ENCODE measurements at places on chromosomes 7 and 10. TPM values are rescaled to one million over a fixed set of nuclear protein-coding genes. Genes with fewer than 3 reads are reported as not detected.

DNA sequence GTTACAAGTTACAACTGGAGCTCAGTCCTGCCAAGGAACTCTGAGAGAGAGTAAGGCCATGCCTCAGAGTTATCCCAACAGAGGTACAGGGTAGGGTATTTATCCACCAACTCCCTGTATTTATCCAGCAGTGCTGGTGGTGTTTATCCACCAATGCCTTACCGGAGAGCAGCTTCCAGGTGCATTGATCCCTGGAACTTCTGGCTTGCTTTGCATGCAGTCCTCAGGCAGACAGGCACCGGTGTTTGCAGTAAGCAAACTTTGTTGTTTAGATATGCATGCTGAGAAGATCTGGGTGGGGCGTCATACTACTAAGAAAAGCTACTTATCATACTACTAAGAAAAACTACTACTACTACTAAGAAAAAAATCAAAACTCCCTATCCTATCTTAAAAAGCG, 92.4 kb downstream of the CYP26A1 start:
- DNase-seq, result no peak

GRCh38 chr7:8379264-8379663, 54.1 kb upstream of the NXPH1 start:
- no peak for DNase-seq

DNA sequence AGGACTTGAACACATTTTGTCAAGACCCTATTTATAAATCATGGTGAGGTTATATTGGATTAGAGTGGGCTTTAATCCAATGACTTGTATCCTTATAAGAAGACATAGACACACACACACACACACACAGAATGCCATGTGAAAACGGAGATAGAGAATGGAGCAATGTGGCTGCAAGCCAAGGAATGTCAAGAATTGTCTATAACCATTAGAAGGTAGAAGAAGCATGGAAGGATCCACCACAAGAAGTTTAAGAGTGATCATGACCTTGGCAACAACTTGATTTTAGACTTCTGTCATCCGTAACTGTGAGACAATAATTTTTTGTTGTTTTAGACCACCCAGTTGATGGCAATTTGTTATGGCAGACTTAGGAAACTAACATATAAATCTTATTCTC, 514.2 kb downstream of the TFEC start:
- DNase-seq, result no peak

The NSUN6 gene
- 17.8 TPM for total RNA-seq

The ZNF853 gene
- total RNA-seq, result 21.9 TPM

The ANKRD30A gene
- total RNA-seq, result 0.72 TPM

The GIMAP6 gene
- total RNA-seq, result 8.7 TPM

The C7orf57 gene
- total RNA-seq, result 1.2 TPM

All from umbilical cord (tissue), 2 donors.